ENCODE measurements at places on chromosomes 5 and 9.
A peak's percentile ranks its signal among the peaks of the same experiment; 100 is the strongest.

GRCh38 chr5:72618708-72619107, 111.5 kb upstream of the ZNF366 start:
- no peak for DNase-seq

DNA sequence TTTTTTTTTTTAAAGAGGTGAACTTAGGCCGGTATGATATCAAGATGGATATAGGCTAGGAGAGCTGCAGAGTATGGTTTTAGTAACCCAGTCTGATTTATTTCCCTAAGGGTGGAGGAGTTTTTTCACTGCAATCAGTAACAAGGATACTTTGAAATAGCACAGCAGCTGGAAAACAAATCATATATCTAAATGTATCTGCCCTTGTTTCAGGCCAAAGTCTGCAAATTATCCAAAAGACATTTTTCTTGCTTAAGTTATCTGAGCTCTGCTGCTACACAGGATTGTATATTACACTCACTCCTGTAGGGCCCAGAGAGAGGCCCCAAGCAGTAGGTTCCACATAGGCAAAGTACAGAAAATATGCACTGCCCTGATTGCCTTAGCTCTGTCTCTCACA, 222.4 kb downstream of the NTRK2 start:
- DNase-seq, result no peak

DNA sequence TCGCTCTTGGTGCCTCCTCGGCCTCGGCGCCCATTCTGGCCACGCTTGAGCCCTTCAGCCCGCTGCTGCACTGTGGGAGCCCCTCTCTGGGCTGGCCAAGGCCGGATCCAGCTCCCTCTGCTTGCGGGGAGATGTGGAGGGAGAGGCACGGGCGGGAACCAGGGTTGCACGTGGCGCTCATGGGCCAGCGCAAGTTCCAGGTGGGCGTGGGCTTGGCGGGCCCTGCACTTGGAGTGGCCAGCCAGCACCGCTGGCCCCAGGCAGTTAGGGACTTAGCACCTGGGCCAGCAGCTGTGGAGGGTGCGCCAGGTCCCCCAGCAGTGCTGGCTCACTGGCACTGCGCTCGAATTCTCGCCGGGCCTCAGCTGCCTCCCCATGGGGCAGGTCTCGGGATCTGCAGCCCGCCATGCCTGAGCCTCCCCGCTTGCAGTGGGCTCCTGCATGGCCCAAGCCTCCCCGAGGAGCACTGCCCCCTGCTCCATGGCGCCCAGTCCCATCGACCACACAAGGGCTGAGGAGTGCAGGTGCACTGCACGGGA, 106.4 kb downstream of the SMC2 start:
- no peak for DNase-seq

DNA sequence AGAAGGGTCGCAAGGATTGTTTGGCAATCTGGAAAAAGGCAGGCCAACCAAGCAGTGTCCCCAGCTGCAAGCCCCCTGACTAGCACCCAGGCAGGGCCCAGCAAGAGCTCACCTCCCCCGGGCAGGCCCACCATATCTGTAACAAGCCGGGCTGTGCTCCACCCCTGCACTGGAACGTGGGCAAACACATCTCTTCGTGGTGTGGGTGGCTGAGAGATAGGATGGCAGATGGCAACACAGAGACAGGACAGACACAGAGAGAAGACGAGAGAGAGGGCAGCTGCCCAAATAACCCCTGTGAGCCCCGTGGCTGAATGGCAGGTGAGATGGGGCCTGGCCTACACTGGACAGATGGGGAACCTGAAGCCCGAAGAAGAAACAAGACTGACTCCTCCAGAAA, 9.4 kb downstream of the BBLN start:
- no peak for DNase-seq

DNA sequence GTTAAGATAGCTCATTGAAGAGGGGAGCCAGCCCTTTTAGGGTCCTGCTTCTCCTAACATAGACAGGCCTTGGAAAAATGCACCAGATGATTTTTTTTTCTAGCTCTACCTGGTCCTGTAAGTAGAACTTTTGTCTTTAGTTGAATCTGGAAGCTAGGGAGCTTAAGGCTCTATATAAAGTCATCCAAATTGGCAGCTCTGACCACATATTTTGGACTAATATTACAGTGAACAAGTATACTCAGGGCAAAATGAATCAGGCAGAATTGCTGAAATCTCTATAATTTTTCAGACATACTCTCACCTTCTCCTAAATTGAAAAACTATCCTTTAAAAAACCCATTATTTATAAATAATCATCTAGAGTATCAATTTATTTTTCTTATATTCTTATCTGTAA, 375.6 kb downstream of the OSTF1 start:
- DNase-seq, result no peak

DNA sequence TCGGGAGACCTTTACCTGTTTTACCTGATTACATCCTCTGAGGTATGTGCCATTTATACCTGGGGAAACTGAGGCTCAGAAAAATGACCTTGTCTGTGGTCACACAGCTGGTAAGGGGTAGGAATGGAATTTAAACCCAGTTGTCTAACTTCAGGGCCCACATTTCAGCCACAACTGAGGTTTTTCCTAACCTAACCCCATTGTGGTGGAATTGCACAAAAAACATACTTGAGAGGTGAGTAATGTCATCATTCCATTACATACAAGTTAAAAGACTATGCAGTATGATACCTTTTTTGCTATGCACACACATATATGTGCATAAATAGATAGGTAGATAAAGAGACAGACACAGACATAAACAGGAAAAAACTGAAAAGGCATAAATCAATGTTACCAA, 14.1 kb downstream of the FGF1 start:
- no peak for DNase-seq

- no peak for DNase-seq
These were observed 251.8 kb downstream of the PBX3 start for GRCh38 chr9:125998837-125999503.

- DNase-seq, result peak; percentile 42
These were observed 165.5 kb downstream of the PIK3R1 start for GRCh38 chr5:68381060-68381459.

GRCh38 chr5:62585306-62585705, 6.7 kb downstream of the LRRC70 start:
- no peak for DNase-seq

DNA sequence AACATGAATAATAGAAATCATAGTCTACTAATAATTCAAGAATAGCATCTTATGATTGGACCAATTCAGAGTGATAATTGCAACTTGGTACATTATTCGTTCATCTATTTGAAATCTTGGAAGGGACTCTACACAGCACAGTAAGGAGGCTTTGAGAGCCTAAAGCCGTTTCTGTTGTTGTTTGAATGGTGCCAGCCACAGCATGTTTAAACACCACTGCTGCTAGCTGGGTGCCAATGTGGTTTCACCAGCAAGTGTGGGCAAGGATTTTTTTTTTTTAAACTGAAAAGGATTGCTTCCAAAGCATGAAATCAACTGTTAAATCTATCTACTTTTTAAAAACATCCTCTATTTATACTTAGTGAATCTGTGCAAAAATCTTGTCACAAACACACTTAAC, 253.9 kb upstream of the MAP3K1 start:
- DNase-seq, result no peak

- DNase-seq, result no peak
These were observed 2.5 kb downstream of the JADE2 start for GRCh38 chr5:134527961-134528424.
